ENCODE measurements at places on chromosomes 4 and X.
A peak's percentile ranks its signal among the peaks of the same experiment; 100 is the strongest.

- DNase-seq: no peak
Measured at GRCh38 chr4:21327976-21328700, 620.4 kb downstream of the KCNIP4 start.

DNA sequence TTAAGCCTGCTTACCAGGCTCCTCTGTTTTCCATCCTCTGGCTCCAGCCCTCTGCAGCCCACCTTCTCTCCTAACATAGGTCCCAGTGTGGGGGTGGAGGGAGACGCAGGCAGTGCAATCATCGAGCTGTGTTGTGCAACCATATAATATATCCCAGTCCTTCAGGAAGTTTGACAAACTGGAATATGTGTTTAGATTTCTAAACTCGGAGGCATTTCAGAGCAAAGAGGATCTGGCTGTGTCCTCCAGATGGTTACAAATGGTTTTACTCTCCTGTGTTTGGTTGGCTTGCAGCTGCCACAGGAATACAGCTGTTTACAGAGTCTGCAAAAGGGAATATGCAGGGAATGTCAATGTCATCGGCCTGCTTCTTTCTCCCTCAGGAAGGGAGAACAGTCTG lies 195.3 kb upstream of the LNX1 start:
- DNase-seq: no peak

GRCh38 chr4:105710678-105711077 lies 2.1 kb downstream of the GSTCD start:
- no peak for DNase-seq

- no peak for DNase-seq
Measured at GRCh38 chr4:86898562-86898961, 6.3 kb upstream of the C4orf36 start.

GRCh38 chr4:108001540-108002135 lies 11.9 kb downstream of the HADH start:
- no peak for DNase-seq

GRCh38 chr4:52840531-52841370 lies 21.4 kb upstream of the RASL11B start:
- no peak for DNase-seq

GRCh38 chrX:122464341-122464740 lies 719.7 kb upstream of the GRIA3 start:
- DNase-seq: no peak

- DNase-seq: no peak
Measured at GRCh38 chr4:110170861-110171260, 27.6 kb downstream of the ELOVL6 start.

DNA sequence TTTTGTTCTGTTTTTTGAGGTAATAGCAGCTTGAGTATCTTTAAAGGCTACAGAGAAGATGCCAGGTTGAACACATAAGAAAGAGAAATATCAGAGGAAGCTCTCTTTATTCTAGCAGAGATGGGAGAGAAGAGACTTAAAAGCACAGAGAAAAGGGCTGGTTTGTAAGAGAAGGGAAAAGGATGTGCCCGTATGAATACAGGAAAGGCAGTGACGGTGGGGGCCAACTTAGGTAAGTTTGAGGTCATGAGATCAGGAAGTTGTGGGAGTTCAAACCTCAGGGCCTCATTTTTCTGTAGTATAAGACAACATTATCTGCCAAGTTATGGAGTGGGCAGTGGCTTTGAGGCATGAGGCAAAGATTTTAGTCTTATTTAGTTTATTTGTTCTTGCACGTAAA lies 121.3 kb upstream of the S100G start:
- peak; percentile 8 for DNase-seq

DNA sequence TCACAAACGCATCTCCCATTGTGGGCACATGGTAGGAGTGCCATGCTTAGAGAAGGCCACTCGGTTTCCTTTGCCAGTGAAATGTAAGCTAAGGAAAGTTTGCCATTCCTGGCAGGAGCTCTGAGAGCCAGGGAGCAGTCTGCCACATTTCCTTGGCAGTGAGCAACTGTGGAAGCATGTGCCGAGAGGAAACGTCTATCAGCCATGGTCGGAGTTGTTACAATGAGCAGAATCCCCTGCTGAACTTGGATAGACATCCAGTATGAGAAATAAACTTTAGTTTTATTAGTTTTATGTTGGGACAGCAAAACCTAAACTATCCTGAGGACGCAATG lies 51.1 kb downstream of the ENOPH1 start:
- DNase-seq: no peak

DNA sequence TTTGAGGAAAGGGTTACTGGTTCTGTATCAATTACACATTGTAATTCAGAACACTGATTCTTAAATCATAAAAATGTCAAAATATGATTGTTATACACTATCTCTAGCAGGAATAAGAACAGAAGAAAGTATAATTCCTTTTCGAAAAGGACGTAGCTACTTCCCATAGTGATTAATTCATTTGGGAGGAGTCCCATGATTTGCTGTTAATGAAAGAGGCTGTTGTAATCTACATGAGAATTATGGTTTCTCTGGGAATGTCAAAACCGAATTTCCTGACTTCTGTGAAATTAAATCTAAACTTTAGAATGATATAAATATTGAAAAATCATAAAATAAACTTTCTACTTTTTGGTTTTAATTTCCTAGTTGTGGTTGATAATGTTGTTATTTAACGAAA lies 191.1 kb upstream of the ETNPPL start:
- no peak for DNase-seq

DNA sequence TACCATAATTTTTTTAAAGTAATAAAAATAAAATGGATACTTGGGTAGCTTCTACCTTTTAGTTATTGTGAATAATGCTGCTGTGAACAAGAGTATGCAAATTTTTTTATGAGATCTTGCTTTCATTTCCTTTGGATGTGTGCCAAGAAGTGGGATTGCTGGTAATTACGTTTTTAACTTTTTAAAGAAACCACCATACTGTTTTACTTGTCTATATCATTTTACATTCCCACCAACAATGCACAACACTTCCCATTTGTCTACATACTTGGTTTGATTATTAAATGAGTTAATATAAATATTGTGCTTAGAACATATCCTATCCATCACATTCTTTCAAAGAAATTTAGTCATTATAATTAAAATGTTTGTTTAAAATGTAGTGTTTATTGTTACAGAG lies 3.9 kb upstream of the SULT1B1 start:
- no peak for DNase-seq

DNA sequence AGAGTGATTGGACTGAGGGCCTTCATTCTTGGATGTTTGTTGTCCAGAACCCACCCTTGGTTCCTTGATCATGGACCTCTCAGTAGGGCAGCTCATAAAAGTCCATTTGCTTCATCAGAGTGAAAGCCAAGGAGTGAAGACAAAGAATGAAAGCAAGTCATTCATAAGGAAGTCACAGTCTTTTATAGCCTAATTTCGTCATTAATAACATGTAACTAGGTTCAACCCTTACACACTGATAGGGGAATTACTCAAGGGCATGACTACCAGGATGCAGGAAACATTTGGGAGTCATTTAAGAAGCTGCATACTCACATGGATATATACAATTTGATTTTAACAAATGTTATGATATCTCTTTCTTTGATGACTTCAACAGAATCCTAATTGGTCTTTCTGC lies 95.2 kb downstream of the RPA4 start:
- DNase-seq: no peak

GRCh38 chrX:106952538-106952937 lies 32.3 kb downstream of the CLDN2 start:
- no peak for DNase-seq

GRCh38 chrX:106168107-106168506 lies at the start of gene PWWP3B:
Gene PWWP3B (plus strand): TSS chrX:106168305. CDS start chrX:106205433, 37,128 bp downstream.
- no peak for DNase-seq

DNA sequence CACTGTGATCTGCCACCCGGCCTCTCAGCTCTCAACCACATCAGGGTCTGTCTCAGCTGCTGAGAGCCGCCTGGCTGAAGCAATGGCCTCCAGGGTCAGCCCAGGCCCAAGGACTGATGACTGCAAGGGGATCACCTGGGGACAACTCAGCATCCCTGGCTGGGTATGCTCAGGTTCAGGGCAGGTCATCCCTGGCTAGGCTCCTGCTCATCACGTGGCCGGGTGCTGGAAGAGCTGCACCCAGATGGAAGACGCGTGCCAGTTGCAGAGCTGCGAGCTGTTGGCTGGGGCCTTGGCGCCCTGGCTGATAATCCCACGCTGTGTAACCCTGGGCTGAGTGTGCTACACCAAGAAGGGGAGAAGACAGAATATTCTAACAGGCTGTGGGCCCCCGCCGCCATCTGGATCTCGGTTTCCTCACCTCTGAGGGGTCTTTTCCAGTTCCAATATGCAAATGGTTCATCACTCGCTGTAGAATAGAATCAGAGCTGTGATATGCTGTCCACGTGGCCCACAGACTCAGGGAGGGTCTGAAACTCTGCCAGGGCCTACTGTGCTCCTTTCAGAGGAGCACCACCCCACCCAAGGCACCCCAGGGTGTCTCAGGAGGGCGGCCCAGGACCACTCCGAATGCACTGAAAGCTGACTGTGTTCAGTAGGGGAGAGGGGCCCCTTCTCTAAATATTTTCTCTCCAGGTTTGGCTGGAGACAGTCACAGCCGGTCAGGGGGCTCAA lies 338.8 kb downstream of the BCOR start:
- no peak for DNase-seq

- no peak for DNase-seq
Measured at GRCh38 chr4:151652841-151653547, 107.8 kb downstream of the GATB start.

GRCh38 chr4:174423257-174423944 lies 98.9 kb downstream of the HPGD start:
- DNase-seq: no peak

Measured in effector memory CD4-positive, alpha-beta T cell (primary cell).